Endodermal cell (in vitro differentiated cells): ENCODE measurements at places on chromosomes 13 and 19.
A peak's percentile ranks its signal among the peaks of the same experiment; 100 is the strongest.

- no peak for DNase-seq
Observed at GRCh38 chr13:23810685-23811240, 78.4 kb downstream of the MIPEP start.

- no peak for DNase-seq
Observed at GRCh38 chr13:33264620-33264978, 21.0 kb downstream of the STARD13 start.

DNA sequence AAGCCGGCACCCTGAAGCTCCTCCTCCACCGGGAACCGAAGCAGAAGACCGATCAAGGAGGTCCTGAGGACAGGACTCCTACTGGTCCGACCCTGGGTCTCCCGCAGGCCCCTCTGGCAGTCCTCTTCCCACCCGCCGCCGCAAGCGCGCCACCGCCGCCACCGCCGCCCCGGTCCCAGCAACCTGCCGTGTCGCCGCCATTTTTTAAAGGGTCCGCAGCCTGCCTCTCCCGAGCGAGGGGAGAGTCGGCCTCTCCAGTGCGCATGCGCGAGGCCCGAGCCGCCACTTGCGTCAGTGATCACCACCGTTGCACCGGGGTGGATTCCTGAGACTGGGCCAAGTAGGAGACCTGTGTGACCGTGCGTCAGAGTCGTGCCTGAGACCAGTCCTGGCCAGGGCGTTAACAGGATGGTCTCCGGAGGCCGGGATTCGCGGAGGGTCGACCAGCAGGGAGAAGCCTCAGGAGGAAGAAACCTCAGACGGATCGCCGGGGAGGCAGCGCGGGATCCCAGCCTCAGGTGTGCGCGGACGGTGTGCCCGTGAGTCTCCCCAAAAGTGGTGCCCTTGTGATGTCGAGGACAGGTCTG, 51.6 kb downstream of the ZNF146 start:
- DNase-seq: no peak

DNA sequence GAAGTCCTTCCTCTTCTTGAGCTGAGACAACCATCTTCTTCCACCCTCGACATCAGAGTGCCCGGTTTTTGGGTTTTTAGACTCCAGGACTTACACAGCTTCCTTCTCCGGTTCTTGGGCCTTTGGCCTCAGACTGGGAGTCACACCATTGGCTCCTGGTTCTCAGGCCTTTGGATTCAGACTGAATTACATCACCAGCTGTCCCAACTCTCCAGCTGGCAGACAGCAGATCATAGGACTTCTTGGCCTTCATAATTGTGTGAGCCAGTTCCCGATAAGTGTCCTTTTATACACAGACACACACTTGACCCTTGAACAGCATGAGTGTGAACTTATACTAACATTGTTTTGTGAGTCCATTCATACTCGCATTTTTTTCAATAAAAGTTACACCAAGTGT, 166.0 kb upstream of the UBL3 start:
- DNase-seq: no peak

DNA sequence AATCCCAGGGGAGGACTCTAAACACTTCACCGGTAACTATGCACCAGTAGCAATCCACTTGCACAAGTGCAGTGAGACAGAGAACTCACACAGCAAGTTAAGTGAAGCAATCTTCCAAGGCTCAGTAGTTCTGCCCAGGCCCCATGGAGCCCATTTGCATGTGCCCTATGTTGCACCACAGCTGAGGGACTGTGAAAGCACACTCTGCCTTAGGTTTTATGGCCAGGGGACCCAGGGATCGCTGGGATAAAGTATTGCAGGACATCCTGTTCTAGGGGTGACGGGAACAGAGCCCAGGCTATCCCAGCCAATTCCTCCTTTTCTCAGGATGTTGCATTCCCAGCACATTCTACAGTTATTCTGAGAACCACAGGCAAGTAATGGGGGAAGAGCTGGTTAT, 6.0 kb upstream of the AMER2 start:
- DNase-seq: no peak

- DNase-seq: no peak
Observed at GRCh38 chr19:32146664-32147063, 198.7 kb upstream of the ZNF507 start.

DNA sequence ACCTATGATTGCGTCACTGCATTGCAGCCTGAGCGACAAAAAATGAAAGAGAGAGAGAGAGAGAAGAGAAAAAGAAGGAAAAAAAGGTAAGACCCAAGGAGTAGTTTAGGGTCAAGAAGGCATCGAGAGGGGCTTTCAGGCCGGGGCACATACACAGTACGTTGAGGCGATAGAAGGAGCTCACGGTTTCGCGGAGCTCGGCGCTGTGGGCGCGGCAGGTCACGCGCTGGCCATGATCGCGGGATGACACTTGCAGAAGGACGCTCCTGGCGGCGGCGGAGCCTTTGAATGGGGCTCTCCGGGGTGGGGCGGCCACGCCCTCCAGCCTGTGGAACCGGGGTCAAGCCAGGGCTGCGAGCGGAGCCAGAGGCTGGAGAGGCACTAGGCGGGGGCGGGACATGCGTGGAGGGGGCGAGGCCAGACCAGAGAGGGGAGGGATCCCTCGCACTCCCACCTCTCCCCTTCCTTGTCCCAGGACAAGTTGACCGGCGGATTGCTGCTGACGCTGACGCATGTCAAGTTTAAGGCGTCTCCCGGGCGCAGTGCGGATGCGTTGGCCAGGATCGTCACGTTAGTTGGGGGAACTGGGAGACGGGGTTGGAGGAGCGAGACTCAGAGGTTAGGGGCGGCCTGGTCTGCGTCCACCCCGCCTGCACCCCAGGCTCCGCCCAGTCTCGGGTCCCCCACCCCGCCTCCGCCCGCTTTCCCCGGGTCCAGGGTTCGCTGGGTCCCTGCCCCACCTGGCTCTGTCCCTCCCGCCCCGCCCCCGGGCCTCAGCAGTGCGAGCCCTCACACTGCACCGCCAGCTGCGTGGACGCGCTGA, 6.9 kb downstream of the NPHS1 start:
- DNase-seq: peak; percentile 77

DNA sequence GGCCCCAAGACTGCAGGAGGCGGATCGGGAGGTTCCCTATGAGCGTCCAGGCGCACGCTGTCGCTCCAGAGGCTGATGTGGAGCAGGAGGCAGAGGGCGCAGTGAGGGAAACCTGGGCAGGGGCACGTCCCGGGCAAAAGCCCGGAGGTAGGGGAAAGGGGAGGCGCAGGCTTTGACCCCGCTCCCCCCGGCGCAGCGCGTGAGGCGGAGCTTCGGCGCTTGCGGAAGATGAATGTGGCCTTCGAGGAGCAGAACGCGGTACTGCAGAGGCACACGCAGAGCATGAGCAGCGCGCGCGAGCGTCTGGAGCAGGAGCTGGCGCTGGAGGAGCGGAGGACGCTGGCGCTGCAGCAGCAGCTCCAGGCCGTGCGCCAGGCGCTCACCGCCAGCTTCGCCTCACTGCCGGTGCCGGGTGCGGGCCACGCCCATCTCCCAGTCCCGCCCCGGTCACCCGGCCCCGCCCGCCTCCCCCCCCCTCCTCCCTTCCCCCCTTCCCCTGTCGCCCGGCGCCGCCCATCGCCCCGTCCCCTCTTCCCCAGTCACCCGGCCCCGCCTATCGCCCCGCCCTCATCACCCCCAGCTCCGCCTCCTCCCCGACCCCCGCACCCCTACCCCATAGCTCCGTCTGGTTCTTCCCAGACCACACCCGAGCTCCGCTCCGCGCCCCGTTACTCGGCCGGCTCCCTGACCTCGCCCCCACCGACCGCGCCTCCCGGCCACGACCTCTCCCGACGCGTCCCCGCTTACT, 4.1 kb downstream of the HMG20B start:
- DNase-seq: peak; percentile 95

- peak; percentile 83 for DNase-seq
Observed at GRCh38 chr13:49421391-49421790, 22.5 kb downstream of the CAB39L start.

GRCh38 chr13:77565635-77566034, 30.1 kb downstream of the SCEL start:
- DNase-seq: no peak

DNA sequence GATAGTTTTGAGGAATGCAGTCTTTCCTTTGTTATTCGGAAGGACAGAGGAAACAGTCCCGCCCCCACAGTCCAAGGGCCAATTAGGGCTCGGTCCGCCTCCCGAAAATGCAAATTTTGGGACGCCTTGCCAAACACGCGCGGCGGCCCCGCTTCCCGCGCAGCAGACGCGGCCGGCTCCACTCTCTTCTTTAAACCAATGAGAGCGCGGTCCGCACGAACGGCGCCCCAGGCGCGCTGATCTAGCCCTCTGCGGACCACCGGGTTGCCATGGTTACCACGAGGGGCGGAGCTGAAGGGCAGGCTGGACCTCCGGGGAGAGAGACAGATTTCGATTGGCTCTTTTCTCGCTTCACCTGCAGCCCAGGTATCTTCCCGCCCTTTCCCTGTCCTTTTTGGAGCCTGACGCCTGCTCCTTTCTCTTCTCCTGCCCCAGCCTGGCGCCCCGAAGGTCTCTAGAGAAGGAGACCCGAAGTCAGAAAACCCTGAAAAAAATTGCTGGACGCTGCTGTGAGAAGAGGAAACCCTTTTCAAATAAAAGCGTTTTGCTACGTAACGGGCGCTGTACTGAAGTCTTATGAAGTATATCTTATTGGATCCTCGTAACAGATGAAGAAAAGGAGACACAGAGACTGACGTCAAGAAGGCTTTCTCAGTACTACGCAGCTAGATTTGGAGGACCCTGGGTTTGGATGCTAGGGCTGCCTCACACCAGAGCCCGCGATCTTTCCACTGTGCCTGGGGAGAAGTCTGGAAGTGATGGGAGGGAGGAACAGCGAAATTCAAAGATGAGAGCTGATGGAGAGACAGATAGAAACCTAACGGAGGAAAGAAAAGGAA, 2.0 kb downstream of the PTH2 start:
- peak; percentile 99 for DNase-seq

- DNase-seq: no peak
Observed at GRCh38 chr19:52664461-52664860, 26.3 kb upstream of the ZNF83 start.

- DNase-seq: no peak
Observed at GRCh38 chr13:48231933-48232332, 1.1 kb upstream of the ITM2B start.

GRCh38 chr13:51343475-51343874, 4.0 kb downstream of the SERPINE3 start:
- no peak for DNase-seq

DNA sequence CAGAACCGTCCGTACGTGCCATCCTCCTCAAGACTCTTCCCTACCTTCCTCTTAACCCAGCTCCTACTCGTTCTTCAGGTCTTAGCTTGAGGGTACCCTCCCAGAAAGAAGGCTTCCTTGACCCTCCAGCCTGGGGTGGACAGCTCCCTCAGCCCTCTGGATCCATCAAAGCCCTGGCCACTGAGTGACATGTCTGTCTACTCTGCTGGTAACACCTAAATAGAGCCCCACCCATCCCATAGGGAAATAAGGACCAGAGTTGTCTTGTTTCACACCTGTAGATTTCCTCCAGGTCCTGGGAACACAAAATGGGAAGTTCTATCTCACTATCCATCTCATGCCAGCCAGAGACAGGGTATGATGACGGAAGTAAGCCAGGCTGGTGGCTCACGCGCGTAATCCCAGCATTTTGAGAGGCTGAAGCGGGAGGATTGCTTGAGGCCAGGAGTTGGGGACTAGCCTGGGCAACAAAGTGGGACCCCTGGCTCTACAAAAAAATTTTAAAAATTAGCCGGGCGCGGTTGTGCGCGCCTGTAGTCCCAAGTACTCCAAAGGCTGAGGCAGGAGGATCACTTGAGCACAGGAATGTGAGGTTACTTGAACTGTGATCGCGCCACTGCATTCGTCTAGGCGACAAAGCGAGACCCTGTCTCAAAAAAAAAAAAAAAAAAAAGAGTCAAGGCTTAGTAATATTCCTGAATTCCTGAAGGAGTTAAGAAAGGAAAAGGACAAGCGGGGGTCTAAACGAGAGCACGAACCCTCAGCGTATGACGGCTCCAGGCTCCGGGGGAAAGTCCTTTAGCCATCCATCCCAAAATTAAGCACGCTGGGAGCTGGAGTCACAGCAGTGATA, 566 bp upstream of the CCDC97 start:
- peak; percentile 59 for DNase-seq

- no peak for DNase-seq
Observed at GRCh38 chr19:3033595-3034405, 4.7 kb upstream of the TLE2 start.

- peak; percentile 53 for DNase-seq
Observed at GRCh38 chr13:65638572-65639168, 1591.5 kb downstream of the PCDH9 start.

DNA sequence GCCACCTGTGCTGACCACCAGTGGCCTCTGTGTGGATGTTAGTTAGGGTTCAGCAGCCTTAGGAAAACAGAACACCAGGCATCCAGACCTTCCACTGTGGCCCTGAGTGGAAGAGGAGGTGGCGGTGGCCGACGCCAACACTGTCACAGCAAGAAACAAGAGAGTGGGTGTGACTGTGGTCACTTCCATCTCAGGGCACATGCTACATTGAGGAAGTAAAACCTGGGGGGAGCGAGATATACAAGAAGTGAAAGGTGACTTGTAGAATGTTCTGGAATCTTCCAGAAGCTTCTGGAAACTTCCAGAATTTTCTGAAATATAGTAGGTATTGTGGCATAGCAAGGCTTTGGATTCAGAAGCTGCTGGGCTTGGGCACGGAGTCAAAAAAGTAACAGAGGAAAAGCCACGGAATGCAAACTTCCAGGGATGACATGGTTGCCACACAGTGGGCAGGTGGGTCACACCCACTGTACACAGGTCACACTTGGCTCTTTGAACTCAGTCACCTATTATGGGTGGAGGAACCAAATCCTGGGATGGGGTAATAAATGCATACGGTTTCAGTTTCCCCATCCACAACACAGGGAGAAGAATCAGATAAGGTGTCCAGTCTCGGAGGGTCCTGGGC, 24.3 kb downstream of the GNG7 start:
- no peak for DNase-seq

DNA sequence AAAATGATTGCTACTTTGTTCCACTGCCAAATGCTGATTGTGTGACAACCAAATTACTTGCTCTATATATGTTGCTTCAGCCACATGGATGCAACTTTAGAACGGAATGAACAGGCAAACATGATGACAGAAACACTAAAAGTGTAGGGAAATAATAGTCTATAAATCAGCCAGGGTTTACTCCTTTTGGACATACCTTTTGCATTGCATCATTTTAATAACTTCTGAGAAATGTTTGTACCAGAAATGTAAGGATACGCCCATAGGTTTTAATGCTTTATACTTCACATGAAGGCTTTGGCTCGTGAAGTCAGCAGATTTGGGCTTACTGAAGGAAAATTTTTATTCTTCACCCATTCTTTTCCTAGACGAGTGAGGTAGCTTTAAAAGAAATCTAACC, 141.0 kb downstream of the POSTN start:
- no peak for DNase-seq

GRCh38 chr13:50671497-50671850, 172.0 kb downstream of the DLEU7 start:
- DNase-seq: peak; percentile 9
